ENCODE measurements at places on chromosomes 3 and 15. TPM values are rescaled to one million over a fixed set of nuclear protein-coding genes. Genes with fewer than 3 reads are reported as not detected.

ATP10A gene
- 7.3 TPM for total RNA-seq

C3orf52 gene
- total RNA-seq: 14.7 TPM

CRABP1 gene
- total RNA-seq: 2.1 TPM

PLA1A gene
- 0.29 TPM for total RNA-seq

C15orf62 gene
- 0.07 TPM for total RNA-seq

PLCH1 gene
- 0.97 TPM for total RNA-seq

LYZL4 gene
- total RNA-seq: not detected

GADL1 gene
- total RNA-seq: not detected

MAGEL2 gene
- not detected for total RNA-seq

WDR76 gene
- 11.5 TPM for total RNA-seq

AGTR1 gene
- total RNA-seq: 0.40 TPM

GPR62 gene
- not detected for total RNA-seq

RGMA gene
- total RNA-seq: 0.19 TPM

PIGZ gene
- 1.1 TPM for total RNA-seq

MRPL3 gene
- 91.6 TPM for total RNA-seq

DUOXA2 gene
- not detected for total RNA-seq

RPP14 gene
- 10.0 TPM for total RNA-seq

CELSR3 gene
- total RNA-seq: 4.5 TPM

ACAD9 gene
- total RNA-seq: 25.4 TPM

SNX22 gene
- total RNA-seq: 0.90 TPM

NEDD4 gene
- 57.2 TPM for total RNA-seq

Measured in A549 treated with CORT108297 at 1 μM for 4 hours (cell line).